ENCODE measurements at places on chromosomes 6 and 20.

- DNase-seq: no peak
Measured at GRCh38 chr6:85062884-85063283, 298.5 kb upstream of the TBX18 start.

GRCh38 chr20:32672394-32672981, 1.3 kb downstream of the C20orf203 start:
- no peak for DNase-seq

DNA sequence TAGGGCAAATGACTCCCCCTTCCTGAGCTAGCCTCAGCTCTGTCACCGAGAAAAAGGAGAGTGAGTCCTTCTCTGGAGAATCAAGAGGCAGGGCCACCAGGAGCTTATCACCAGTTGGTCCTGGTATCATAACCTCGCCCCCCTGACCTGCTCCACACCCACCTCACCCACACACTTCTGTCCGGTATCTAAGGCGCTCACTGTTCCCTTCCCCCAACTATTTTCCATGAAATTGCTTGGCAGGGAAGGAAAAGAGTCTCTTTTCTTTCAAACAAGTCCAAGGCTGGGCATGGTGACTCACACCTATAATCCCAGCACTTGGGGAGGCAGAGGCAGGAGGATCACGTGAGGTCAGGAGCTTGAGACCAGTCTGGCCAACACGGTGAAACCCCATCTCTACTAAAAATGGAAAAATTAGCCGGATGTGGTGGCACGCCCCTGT, 77.6 kb downstream of the ZMYND8 start:
- peak; percentile 58 for DNase-seq

DNA sequence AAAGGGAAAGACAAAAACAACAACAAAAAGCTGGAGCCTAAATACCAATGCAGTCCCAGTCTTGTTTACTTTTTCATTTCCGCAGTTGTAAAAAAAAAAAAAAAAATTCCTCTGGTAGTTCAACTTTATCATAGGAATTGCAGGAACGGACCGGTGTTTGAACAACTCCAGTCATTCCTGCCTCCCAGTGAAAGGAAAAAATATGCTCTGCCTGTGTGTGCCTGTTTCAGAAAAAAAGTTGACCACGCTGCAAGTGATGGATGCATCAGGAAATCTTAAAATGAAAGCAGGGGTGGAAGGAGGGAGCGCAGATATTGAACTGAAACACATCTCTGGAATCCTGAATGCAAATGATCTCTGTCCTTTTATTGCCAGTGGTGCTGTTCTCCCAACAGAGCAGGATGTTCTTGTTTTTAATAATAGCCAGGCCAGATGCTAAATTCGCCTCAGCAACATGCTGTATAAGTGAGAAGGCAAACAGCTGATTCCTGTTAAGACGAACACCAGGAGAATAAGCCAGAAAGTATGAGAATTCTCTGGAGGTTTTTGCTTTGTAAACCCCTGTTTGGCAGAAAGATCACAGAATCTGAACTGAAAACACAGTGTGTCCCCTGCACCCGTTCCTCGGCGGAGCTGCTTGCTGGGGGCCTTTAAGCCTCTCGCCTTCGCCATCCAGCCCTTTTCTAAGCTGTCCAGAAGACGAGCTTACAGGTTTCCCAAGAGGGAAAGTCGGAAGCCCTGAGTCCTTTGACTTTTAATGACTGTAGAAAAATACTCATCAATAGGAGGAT, 178.4 kb upstream of the SUPT3H start:
- DNase-seq: peak; percentile 37

DNA sequence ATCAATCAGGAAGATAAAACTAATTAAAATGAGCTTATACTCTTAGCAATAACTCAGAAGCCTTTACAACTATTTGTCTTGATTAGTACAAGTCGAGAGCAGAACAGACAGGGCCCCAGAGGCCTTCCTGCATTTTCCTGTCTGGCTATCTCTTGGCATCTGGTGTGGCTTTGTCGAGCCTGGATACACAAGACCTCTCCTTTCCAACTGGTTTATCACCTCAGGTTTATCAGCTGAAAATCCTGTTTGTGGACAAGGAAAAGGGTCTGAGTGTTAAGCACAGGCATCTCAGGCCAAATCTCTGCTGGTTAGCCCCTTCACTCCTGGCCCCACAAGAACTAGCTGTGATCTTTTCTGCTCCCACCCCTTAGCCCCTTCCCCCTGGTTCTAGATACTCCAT, 32.6 kb downstream of the BAK1 start:
- no peak for DNase-seq

DNA sequence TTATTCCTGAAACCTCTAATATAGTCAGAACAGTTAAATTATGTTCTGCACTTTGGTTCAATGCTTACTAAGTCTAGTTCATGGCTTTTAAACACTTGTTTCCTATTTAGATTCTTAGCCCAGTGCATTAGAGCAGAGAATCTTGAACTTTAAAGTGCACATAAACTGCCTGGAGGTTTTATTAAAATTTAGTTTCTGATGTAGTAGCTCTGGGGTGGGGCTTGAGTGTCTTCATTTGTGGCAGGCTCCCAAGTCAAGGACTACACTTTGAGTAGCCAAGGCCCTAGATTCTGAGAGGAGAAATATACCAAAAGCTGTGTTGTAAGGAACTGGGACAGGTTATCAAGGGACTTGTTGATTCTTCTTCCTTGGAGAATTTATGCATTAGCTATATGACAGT, 1604.2 kb downstream of the KHDRBS2 start:
- no peak for DNase-seq

GRCh38 chr6:43807228-43808061, 37.4 kb downstream of the VEGFA start:
- DNase-seq: peak; percentile 70

- no peak for DNase-seq
Measured at GRCh38 chr6:95587989-95588388, 10.7 kb downstream of the MANEA start.

DNA sequence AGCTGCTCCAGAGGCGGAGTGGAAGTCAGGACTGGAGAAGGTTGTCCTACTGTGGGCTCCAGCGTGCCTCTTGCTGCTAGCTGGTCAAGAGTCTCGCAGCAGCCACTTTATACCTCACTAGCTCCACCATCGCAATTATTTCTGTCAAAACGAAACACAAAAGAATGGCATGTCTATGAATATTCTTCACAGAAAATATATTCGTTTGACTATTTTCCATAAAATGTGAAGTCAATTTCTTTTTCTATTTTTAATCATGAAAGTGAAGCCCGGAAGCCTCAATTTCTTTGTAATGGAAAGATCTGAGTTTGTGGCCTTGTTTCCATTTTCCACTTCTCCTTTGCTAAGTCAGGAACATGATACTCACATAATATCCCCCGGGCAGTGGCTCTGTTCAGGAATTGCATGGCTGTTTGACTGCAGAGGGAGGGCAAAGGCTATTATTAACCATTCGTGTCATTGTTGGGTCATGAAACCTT, 51.7 kb downstream of the DTD1 start:
- DNase-seq: no peak

- peak; percentile 30 for DNase-seq
Measured at GRCh38 chr6:104527761-104528415, 331.8 kb downstream of the HACE1 start.

DNA sequence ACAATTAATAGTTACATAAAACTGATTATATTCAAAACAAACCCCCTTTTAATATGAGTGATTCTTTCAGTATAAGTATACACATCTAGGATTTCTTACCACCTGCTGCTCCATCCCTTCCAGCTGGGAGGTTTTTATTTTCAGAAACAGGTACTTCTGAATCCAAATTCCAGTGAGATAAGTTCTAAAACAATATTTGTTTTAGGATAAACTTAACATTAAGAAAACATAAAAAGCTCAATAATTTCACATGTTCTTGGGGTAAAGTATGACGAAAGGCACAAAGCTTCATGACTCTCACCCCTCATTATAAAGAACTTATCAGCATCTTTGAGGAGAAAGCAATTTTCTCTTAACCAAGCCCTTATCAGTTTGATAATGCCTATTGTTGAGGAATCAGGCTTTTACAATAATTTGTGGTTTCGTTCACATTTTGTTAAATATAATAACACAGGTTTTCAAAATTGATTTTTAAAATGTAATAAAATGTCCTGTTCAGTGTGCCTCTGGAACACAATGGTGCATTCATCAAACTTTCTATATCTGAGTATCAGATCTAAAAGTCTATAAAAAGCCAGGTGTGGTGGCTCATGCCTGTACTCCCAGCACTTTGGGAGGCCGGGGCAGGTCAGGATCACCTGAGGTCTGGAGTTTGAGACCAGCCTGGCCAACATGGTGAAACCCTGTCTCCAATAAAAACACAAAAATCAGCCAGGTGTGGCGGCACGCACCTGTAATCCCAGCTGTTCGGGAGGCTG, 4.3 kb downstream of the FAM217A start:
- DNase-seq: no peak

DNA sequence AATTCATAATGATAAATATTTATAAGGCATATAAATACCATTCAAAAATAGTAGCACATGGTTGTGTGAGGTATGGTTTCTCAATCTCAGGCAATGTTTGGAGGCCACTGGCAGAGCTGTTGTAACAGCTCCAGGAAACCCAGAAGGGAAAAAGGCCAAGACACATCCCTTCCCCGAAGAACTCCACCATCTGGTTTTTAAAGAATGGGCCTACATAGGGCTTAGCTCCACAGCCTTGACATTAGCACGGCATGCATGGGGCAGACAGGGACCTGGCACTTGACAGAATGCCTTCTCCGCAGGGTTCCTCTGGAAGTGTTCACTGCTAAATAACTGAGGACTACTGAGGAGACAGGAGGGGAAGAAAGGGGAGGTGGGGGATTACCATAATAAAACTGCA, 16.1 kb upstream of the FOXO3 start:
- DNase-seq: no peak

DNA sequence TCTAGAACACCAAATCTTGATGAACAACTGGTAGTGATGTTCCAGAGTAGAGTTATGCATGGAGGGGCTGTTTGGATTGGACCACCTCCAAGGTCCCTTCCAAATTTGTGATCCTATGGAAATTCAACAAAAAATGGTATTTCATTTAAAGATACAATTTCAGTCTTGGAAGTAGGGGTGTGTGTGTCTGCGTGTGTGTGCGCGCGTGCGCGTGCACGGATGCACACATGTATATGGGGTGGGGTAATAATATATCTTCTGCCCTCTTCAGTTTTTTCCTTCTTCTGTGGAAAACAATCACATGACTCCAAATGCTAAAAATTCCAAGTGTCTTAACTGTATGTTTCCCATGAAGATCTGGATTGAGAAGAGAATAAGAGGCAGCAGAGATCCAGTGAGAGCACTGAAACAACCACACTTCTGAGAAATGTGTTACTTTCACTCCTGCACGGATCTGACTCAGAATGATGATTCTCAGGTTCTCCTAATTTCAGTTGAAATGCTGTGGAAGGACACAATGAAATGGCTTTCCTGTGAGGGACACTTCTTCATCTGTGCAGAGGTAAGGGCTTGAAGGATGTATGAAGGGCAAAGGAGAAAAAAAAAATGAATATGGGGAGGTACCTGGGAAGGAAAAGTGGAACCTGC, 10.6 kb upstream of the IL17F start:
- no peak for DNase-seq

DNA sequence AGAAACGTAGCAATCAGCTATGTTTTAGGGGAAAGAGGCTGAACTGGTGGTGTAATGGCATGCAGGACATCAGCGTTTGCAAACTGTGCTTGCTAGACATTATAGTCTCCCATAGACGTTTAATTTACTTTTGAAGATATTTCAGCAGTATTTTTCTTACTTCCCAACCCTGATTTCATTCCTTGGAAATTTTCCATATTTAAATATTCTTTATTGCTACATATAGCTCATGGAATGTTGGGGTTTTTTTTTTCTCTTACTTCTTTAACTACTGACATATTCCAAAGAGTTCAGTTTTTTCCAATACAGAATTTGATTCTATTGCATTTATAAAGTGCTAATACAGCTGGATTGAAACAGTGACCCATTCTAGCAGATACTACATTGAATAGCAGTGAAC, 694.4 kb upstream of the CITED2 start:
- no peak for DNase-seq

DNA sequence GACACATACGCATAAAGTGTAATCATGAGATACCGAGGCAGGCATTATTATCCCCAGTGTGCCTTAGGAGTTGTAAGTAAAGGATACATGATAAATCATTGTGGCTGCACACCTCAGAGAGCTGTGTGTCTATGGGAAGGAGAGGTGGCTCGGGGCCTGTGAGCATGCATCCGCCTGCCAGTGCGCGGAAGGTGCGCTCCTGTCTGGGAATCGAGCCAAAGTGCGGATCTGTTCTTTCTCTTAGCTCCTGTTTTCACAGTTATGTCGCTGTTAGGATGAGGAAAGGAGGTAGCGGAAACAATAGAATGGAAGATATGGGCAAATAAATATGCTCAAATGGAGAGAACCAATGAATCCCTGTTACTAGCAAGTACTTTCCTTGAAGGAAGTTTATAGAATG, 98.0 kb downstream of the ANKRD6 start:
- DNase-seq: no peak

DNA sequence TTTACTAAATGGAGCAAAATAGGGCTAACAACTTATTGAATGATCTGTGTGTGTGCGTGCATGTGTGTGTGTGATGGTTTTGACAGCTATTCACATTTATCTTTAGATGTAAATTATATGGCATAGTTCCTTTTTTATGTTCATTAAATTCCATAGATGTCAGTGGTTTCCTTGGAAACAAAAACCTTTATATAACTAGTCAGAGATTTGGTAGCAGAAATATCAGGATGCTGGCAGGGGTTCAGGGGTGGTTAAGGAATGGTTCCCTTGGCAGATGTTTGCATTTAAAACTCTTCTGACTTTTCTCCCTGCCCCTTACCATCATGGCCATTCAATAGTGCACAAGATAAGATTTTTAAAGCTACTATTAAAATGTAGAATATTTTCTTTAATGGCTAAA, 256.6 kb downstream of the PLCB1 start:
- no peak for DNase-seq

- no peak for DNase-seq
Measured at GRCh38 chr6:67221226-67221625, 1413.9 kb upstream of the ADGRB3 start.

- no peak for DNase-seq
Measured at GRCh38 chr6:33278392-33278741, 1.4 kb downstream of the B3GALT4 start.

DNA sequence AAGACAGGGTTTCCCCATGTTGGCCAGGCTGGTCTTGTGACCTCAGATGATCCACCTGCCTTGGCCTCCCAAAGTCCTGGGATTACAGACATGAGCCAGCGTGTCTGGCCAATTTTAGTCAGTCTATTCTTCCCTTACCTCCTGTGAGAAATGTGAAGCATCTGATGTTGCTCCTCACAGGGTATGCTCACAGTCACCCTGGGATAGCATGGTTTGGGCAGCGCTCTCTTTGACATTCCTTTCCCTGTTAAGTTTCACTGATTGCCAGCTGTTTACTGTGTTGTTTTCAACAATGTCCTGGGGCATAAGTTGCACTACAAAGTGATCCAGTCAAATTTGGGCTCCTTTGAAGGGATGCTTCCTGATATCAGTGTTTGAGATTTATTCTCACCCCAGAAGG, 13.1 kb downstream of the CDC5L start:
- no peak for DNase-seq

Measured in hepatocyte (in vitro differentiated cells).